Pancreas (tissue), 10 donors: ENCODE measurements at places on chromosomes 6 and 20.

- H3K4me3 ChIP-seq: no peak overlapping the region
- no peak for DNase-seq
- H3K27me3 ChIP-seq: no peaks in the 10 kb centered on the region
- H3K4me1 ChIP-seq: no peaks in the 10 kb centered on the region
- H3K36me3 ChIP-seq: no peaks in the 10 kb centered on the region
These were observed 23.9 kb upstream of the TINAG start for GRCh38 chr6:54284161-54284860.

DNA sequence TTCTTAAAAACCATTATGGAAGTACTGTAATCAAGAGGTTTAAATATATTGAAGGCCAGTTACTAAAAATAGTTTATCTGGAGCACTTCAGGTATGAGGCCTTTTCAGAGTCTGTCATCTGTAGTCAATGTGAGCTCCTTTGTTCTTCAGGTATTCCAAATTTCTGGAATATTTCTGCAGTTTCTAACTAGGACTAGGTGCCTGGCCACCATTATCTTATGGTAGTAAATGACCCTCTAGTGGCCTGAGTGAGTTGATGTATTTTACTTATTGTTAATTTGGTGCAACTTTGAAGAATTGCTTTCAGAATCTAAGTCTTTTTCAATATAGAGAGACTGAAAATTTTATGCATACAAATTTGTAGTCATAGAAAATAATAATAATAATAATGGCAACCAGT lies 95.2 kb upstream of the FLRT3 start:
- no peak for DNase-seq
- no peaks in the 10 kb centered on the region for H3K27me3 ChIP-seq
- no peaks in the 10 kb centered on the region for H3K36me3 ChIP-seq
- no peak overlapping the region for H3K27ac ChIP-seq

GRCh38 chr6:3808199-3808598 lies 41.0 kb upstream of the FAM50B start:
- H3K4me1 ChIP-seq: peaks cover 14% of the 10 kb centered on the region
- H3K36me3 ChIP-seq: no peaks in the 10 kb centered on the region
- DNase-seq: no peak
- H3K4me3 ChIP-seq: no peak overlapping the region
- H3K27ac ChIP-seq: no peak overlapping the region

DNA sequence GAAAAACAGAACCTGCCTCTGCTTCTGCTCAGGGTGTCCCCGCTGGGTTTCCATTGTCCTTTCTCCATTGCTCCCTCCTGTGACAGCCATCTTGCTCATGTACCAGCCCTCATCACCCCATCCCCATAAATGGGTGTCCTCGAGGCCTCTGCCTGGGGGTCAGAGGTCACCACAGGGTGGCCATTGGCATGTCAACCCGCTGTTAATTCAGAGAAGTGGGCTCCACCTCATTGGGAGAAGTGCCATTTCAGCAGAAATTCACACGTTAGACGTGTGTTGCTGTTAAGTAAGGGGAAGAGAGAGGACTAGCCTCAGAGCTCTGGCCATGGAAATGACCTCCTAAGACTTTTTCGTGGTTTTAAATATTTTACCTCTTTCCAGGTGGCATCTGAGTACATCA lies 71.9 kb downstream of the PTPN1 start:
- H3K27ac ChIP-seq: no peak overlapping the region
- peaks cover 45% of the 10 kb centered on the region for H3K36me3 ChIP-seq
- no peak overlapping the region for H3K4me3 ChIP-seq
- no peaks in the 10 kb centered on the region for H3K27me3 ChIP-seq

- H3K36me3 ChIP-seq: no peaks in the 10 kb centered on the region
- DNase-seq: no peak
- no peak overlapping the region for H3K27ac ChIP-seq
- no peak overlapping the region for H3K4me3 ChIP-seq
- H3K4me1 ChIP-seq: no peaks in the 10 kb centered on the region
- no peaks in the 10 kb centered on the region for H3K27me3 ChIP-seq
These were observed 5.5 kb downstream of the FOXQ1 start for GRCh38 chr6:1317302-1317815.

DNA sequence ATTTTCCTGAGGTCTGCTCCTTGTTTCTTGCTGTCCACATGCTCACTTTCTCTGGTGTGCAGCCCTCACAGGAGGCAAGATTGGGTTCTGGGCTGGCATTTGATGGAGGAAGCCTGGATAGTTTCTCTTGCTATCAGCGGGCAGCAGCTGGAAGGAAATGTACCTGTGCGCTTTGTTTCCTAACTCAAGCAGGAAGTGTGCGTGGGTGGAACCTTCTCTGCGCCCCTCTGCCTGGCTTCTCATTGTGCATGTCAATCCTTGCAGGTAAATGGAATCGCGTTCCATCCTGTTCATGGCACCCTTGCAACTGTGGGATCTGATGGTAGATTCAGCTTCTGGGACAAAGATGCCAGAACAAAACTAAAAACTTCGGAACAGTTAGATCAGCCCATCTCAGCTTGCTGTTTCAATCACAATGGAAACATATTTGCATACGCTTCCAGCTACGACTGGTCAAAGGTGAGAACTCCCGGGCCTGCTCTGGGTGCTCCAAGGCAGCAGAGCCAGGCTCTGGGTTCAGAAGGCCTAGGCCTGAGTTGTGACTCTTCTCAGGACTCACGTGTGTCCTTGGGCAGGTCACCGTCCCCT lies 16.8 kb upstream of the RBM38 start:
- H3K4me1 ChIP-seq: no peaks in the 10 kb centered on the region
- no peak overlapping the region for H3K27ac ChIP-seq
- no peaks in the 10 kb centered on the region for H3K27me3 ChIP-seq
- H3K36me3 ChIP-seq: peaks cover 4% of the 10 kb centered on the region
- no peak for DNase-seq

GRCh38 chr6:33375143-33375671 lies 16.4 kb upstream of the KIFC1 start:
- no peak overlapping the region for H3K27ac ChIP-seq
- peak; percentile 63 for DNase-seq
- no peaks in the 10 kb centered on the region for H3K36me3 ChIP-seq
- H3K27me3 ChIP-seq: no peaks in the 10 kb centered on the region

DNA sequence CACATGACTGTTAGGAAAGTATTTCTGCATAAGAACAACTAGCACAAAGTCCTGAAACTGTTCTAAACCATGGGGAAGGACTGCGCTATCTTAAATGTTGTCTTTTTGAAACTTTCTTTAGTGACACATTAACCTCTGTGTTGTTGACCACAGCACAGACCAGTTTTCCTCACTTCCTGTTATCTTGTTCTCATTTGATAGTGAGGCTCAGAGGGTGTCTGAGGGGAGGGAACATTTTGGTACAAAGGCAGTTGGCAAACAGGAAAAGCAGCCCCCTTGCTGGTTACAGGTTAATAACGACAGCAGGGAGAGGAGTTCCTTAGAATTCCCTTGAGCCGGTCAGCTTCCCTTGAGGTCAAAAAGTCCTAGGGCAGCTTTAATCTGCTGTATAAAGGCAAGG lies 143.5 kb upstream of the BMP2 start:
- no peaks in the 10 kb centered on the region for H3K4me1 ChIP-seq
- H3K27ac ChIP-seq: no peak overlapping the region
- DNase-seq: no peak
- no peaks in the 10 kb centered on the region for H3K36me3 ChIP-seq

GRCh38 chr6:11368264-11368663 lies 135.8 kb upstream of the NEDD9 start:
- no peak for DNase-seq
- no peaks in the 10 kb centered on the region for H3K27me3 ChIP-seq
- H3K4me3 ChIP-seq: no peak overlapping the region
- no peaks in the 10 kb centered on the region for H3K36me3 ChIP-seq
- H3K27ac ChIP-seq: no peak overlapping the region
- peaks cover 18% of the 10 kb centered on the region for H3K4me1 ChIP-seq

GRCh38 chr6:25014791-25015560 lies 79.2 kb upstream of the RIPOR2 start:
- H3K4me1 ChIP-seq: no peaks in the 10 kb centered on the region
- no peaks in the 10 kb centered on the region for H3K36me3 ChIP-seq
- H3K27me3 ChIP-seq: no peaks in the 10 kb centered on the region
- H3K4me3 ChIP-seq: no peak overlapping the region

- no peaks in the 10 kb centered on the region for H3K27me3 ChIP-seq
- H3K4me1 ChIP-seq: peaks cover 11% of the 10 kb centered on the region
- no peaks in the 10 kb centered on the region for H3K36me3 ChIP-seq
- no peak overlapping the region for H3K4me3 ChIP-seq
- DNase-seq: no peak
- H3K27ac ChIP-seq: peak overlapping the region; percentile 64
These were observed 12.9 kb downstream of the TGM2 start for GRCh38 chr20:38152175-38152620.

GRCh38 chr6:97841763-97842162 lies 558.7 kb upstream of the MMS22L start:
- H3K4me3 ChIP-seq: no peak overlapping the region
- no peaks in the 10 kb centered on the region for H3K27me3 ChIP-seq
- no peaks in the 10 kb centered on the region for H3K4me1 ChIP-seq
- no peak overlapping the region for H3K27ac ChIP-seq
- no peak for DNase-seq
- no peaks in the 10 kb centered on the region for H3K36me3 ChIP-seq

- H3K27me3 ChIP-seq: no peaks in the 10 kb centered on the region
- H3K36me3 ChIP-seq: no peaks in the 10 kb centered on the region
- no peak for DNase-seq
- no peak overlapping the region for H3K4me3 ChIP-seq
- peak overlapping the region; percentile 35 for H3K27ac ChIP-seq
- peaks cover 49% of the 10 kb centered on the region for H3K4me1 ChIP-seq
These were observed 237.0 kb upstream of the TAB2 start for GRCh38 chr6:149080511-149080910.

DNA sequence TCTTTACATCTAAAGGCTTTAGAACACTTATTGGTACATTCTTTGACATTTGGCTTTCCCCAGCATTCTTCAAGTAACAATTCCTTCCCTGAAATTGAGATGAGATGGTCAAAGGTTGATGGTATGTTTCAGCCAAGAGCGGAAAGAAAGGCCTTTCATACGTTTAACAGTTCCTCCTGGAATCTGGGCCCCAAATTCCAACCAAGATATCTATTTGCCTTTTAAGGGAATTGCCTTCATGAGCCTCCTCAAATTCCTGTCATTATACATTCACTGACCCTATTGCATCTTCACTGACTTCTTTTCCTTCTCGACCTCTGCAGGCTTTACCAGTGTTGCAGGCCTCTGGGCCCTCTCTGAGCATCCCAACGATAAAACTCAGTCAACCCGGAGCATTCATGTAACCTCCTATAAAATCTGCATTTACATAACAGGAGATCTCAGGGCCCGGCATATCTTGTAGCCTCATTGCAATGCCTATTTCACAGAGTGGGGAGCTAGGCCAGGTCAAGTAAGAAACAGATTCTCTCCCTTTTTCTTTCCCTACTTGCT lies 18.3 kb upstream of the WFDC9 start:
- H3K36me3 ChIP-seq: no peaks in the 10 kb centered on the region
- no peaks in the 10 kb centered on the region for H3K4me1 ChIP-seq
- no peaks in the 10 kb centered on the region for H3K27me3 ChIP-seq
- H3K27ac ChIP-seq: no peak overlapping the region

DNA sequence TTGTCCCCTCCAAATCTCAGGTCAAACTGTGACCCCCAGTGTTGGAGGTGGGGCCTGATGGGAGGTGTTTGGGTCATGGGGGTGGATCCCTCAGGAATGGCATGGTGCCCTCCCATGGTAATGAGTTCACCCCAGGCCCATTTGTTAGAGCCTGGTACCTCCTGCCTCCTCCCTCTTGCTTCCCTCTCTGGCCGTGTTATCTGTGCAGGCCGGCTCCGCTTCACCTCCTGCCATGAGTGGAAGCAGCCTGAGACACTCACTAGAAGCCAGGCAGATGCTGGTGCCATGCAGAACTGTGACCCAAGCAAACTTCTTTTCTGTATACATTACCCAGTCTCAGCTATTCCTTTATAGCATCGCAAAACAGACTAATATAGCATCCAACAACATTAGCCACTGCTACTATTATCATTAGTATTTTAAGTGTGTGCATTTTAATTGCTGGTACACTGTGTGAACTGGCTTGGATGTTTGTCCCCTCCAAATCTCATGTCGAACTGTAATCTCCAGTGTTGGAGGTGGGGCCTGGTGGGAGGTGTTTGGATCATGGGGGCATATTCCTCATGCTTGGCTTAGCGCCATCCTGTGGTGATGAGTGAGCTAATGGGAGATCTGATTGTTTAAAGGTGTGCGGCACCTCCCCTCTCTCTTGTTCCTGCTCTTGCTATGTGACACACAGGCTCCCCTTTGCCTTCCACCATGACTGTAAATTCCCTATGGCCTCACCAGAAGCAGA lies 12.2 kb upstream of the OSER1 start:
- no peak overlapping the region for H3K27ac ChIP-seq
- H3K4me3 ChIP-seq: no peak overlapping the region
- no peaks in the 10 kb centered on the region for H3K27me3 ChIP-seq
- no peaks in the 10 kb centered on the region for H3K36me3 ChIP-seq
- H3K4me1 ChIP-seq: no peaks in the 10 kb centered on the region

GRCh38 chr6:17923401-17923863 lies 64.0 kb downstream of the KIF13A start:
- no peaks in the 10 kb centered on the region for H3K4me1 ChIP-seq
- DNase-seq: no peak
- no peak overlapping the region for H3K4me3 ChIP-seq
- H3K27me3 ChIP-seq: no peaks in the 10 kb centered on the region

DNA sequence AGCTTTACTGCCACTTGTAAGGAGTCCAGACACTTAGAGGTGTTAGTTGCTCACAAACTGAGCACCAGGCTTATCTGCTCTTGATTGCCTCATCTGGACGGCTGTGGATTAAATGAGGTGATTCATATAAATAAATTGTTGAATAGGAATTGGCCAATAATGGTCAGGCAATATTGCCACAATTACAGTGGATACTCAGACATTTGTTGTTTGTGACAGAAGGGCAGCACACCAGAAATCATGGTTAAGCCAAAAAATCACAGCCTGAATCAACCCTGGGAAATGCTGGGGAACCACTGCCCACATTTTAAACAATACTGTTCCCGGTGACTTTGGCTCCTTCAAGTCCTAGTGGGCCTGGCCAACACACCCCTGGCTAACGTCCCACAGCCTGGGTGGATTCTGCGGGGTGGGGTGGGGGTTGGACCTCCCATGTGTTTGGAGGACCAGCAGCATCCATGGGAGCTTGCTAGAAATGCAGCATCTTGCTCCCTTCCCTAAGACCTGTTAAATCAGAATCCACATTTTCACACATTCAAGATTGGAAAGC lies 29.5 kb upstream of the SPDEF start:
- H3K4me1 ChIP-seq: no peaks in the 10 kb centered on the region
- peaks cover 10% of the 10 kb centered on the region for H3K36me3 ChIP-seq
- no peak overlapping the region for H3K27ac ChIP-seq
- H3K27me3 ChIP-seq: no peaks in the 10 kb centered on the region
- DNase-seq: peak; percentile 34

GRCh38 chr6:170489836-170490235 lies 63.3 kb downstream of the PSMB1 start:
- no peak overlapping the region for H3K27ac ChIP-seq
- no peaks in the 10 kb centered on the region for H3K36me3 ChIP-seq
- no peak overlapping the region for H3K4me3 ChIP-seq
- H3K27me3 ChIP-seq: no peaks in the 10 kb centered on the region
- no peaks in the 10 kb centered on the region for H3K4me1 ChIP-seq
